Colonic mucosa (tissue), 4 donors: ENCODE measurements at places on chromosomes 2 and 18. TPM values are rescaled to one million over a fixed set of nuclear protein-coding genes. Genes with fewer than 3 reads are reported as not detected.

GRCh38 chr2:30287857-30288513, 56.7 kb downstream of the LBH start:
- DNase-seq: no peak

DNA sequence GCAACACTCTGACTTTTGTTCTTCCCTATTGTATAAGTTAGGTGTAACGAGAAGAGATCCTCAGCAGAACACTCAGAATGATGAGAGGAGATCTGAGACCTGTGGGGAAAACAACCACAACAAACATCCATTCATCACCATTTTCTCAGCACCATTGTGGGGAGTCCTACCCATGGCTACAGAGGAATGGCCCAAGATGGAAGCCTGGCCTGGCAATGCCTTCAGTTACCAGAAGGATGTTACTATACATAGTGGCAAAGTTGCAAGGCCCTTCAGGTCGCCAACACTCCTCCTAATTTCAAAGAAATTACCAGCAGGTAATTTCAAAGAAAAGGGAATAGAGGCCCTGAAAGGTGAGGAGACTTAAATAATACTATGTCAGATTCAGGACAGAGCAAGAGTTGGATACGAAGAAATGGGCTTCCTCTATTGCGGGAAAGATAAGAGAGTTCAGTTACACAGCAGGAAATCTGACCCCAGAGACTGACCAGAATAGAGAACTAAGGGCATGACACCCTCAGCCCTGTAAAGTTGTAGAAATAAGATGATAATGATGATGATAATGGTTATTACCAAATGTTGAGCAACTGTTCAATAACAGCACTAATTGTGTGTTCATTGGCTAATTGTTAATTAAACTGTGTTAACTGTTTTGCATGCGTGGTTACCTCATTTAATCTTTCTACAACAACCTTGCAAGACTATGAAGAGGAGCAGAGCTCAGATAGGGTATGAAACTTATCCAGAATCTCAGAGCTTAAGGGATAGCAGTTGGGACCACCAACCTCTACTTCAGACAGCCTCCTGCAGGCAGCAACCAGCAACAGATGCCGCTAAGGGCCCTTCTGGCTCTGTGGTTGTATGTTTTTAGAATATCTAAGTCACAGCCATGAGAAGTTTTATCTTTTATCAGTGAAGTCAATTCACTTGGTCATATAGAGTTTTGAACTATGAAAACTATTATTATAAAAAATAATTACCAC, 37.5 kb downstream of the DHRS9 start:
- DNase-seq: no peak

DNA sequence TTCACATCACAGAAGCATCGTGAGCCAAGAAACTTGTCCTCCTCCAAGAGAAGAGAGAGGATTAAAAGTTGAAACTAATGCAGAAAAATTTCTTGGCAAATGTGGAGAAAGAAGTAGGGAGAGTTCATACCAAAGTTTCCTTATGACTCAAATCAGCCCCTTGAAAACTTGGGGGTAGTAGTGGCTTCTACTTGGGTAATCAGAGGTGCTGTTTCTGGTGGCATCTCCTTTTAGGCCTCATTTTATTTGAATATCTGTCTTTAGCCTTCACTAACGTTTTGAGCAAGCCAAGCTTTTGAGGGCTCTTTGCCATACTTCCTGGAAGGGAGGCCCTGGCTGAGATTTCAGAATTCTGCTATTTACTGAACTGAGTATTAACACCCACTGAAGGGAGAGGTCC, 515.3 kb upstream of the MEX3C start:
- no peak for DNase-seq

DNA sequence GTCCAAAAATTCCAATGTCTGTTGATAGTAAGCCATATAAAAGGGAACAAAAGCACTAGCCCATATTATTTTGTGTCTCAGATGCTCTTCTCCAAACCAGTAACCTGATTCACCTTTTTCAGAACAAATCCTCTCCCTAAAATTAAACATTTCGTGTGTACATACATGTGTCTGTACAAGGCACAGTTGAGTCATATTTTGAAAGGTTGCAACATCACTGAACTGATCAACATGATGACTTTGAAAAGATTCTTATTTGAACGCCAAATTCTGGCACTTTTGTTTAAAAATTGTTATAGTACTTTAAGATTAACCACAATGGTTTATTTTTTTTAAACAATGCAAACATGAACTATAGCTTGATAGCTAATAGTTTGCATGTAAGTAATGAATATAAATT, 102.5 kb downstream of the RIT2 start:
- no peak for DNase-seq

DNA sequence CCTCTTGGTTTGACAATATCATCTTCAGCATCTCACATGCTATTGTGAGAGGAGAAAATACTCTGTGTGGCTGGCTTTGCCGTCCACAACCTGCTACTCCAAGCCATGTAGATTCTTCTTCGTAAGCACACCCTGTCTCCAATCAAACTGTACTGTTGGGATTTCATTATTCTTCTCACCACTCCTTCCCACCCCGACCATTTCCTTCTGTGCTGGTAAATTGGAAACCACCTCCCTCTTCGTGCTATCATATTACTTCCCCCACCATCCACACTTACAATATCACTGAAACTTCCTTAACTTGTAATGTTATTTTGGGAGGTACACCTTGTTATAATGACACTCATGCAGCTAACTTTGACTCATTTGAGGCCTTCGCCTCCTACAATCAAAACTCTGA, 3.2 kb upstream of the AGXT start:
- DNase-seq: no peak

DNA sequence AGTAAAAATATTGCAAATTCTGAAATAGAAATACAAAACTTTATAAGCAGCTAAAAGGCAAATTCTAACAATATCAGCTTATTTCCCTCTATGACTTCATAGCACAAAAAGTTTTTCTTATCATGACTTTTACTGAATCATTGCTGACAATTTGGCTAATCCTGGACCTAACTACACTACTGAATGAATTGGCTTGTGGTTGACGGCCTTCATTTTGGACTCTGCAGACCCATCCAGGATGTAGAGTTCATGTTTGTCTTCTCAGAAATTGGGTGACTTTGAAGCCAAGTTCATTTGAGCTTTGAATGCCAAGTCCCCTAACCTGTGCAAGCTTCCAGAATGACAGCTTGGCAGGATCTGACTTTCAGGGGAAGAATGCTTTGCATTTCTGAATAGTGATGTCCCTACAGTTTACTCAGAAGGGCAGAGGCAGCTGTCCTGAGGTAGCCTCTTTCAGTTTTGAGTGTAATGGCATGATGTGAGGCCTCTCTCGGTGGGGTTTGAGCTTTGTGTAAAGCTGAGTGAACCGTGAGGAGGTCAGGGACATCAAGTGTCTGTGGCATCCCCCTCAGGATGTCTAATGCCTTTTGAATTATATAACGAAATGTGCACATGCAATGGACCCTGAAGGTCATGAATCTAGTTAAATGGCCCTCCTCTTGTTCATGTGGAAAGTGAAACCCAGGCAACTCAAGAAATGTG, 48.0 kb downstream of the EFEMP1 start:
- no peak for DNase-seq

DNA sequence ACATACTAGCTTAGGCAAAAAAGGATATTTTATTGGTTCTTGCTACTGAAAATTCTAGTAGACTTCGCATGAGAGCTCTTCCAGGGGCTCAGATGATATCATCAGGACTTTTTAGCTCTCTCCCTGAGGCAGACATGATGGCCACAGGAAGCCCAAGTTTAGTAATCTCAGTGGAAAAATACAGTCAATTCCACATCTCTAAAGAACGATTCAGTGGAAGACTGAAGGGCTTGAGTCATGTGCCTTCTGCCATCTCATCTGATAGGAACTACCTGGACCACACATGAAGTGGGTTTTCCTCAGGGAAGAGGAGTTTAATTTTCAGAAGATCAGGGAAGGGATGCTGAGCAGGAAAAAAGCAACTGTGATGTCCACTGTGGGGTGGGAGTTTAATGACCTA, 117.3 kb downstream of the TTC27 start:
- no peak for DNase-seq

- no peak for DNase-seq
Measured at GRCh38 chr18:45046228-45046627, 365.5 kb downstream of the SETBP1 start.

- no peak for DNase-seq
Measured at GRCh38 chr2:45193581-45193980, 184.3 kb upstream of the SIX2 start.

- DNase-seq: no peak
Measured at GRCh38 chr2:231452799-231453508, 11.3 kb downstream of the NCL start.

The ADNP2 gene
- total RNA-seq: 17.8 TPM

The IL37 gene
- 0.99 TPM for total RNA-seq

The IL36B gene
- total RNA-seq: not detected

The ASTL gene
- not detected for total RNA-seq

The SEPTIN2 gene
- 196 TPM for total RNA-seq
